IMR-90 (cell line): ENCODE measurements at places on chromosomes 5 and 9. TPM values are rescaled to one million over a fixed set of nuclear protein-coding genes. Genes with fewer than 3 reads are reported as not detected.

Gene SPEF2
- 1.2 and 1.7 TPM in 2 replicates for polyA plus RNA-seq

Gene ECM2
- polyA plus RNA-seq: 0.26 TPM in 2 replicates

Gene FUT7
- not detected in 2 replicates for polyA plus RNA-seq

Gene WHRN
- polyA plus RNA-seq: 2.6 and 2.8 TPM in 2 replicates

Gene PCDHGB3
- 3.3 and 3.4 TPM in 2 replicates for polyA plus RNA-seq

GRCh38 chr9:75803130-75803529 lies 87.3 kb upstream of the PCSK5 start:
- no peak for DNase-seq

DNA sequence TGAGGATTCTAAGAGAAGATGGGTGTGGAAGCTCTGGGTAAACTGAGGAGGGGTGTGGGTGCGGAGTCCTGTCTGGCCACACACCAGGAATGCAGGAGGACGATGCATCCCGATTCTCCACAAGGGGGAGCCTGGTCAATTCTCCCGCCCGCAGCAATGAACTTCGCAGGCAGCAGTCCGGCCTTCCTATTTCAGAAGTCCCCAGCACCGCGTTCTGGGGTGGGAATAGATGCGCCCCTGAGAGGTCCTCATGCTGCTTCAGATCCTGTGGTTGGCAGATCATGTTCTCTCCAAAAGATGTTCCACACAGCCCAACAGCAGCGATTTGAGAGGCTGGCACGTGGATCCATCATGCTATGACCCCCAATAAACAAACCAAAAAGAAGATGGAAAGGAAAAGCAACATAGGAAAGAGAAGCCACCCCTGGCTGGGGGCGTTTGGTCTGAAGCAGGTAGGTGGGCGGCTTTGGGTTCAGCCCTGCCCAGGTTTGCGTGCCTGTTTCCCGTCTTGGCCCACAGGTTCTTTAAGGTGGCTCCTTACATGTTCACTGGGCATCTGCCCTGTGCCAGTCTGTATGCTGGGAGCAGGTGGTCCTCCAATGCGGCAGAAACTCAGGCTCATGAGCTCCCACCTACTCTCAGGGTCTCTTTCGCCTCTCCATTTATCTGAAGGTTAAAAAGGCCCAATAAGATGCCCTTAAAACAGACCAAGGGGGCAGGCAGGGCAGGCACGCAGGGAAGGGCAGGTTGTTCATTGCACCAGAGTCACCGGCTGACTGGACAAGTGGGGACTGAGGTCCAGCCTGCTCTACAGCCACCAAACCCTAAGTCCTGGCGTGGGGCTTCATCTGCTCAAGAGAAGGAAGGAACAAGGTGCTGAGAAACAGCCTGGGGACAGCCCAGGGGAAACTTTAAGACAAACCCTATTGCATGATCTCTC lies 171.6 kb downstream of the PAX5 start:
- DNase-seq: peak; percentile 35

GRCh38 chr5:149094996-149095395 lies 32.1 kb upstream of the SH3TC2 start:
- DNase-seq: no peak

GRCh38 chr9:79610019-79610631 lies 38.4 kb downstream of the TLE4 start:
- peak; percentile 45 for DNase-seq
